ENCODE measurements at places on chromosomes 3 and 15.
A peak's percentile ranks its signal among the peaks of the same experiment; 100 is the strongest.

DNA sequence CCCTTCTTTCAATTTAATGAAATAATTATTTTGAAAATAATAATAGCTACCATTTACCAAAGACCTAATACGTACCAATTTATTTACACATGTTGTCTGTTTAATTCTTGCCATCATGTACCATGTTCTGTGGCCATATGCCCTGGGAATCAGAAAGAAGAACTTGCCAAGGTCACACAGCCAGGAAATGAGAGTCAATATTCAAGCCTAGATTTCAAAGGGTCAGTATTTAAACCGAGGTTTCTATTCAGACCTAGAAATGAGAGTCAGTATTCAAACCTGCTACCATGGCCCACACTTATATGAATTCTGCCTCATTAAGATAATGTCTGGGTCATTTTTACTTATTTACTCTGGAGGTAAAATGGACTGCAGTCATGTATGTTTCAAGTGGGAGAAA is 103.6 kb upstream of the TBL1XR1 start:
- no peak overlapping the region for H3K27ac ChIP-seq
- no peak for DNase-seq
- H3K27me3 ChIP-seq = no peaks in the 10 kb centered on the region
- no peak overlapping the region for H3K4me3 ChIP-seq
- H3K4me1 ChIP-seq = peaks cover 13% of the 10 kb centered on the region

GRCh38 chr3:34178415-34178814 is 380.0 kb downstream of the PDCD6IP start:
- no peaks in the 10 kb centered on the region for H3K36me3 ChIP-seq
- no peaks in the 10 kb centered on the region for H3K27me3 ChIP-seq
- DNase-seq = no peak
- H3K4me1 ChIP-seq = no peaks in the 10 kb centered on the region

DNA sequence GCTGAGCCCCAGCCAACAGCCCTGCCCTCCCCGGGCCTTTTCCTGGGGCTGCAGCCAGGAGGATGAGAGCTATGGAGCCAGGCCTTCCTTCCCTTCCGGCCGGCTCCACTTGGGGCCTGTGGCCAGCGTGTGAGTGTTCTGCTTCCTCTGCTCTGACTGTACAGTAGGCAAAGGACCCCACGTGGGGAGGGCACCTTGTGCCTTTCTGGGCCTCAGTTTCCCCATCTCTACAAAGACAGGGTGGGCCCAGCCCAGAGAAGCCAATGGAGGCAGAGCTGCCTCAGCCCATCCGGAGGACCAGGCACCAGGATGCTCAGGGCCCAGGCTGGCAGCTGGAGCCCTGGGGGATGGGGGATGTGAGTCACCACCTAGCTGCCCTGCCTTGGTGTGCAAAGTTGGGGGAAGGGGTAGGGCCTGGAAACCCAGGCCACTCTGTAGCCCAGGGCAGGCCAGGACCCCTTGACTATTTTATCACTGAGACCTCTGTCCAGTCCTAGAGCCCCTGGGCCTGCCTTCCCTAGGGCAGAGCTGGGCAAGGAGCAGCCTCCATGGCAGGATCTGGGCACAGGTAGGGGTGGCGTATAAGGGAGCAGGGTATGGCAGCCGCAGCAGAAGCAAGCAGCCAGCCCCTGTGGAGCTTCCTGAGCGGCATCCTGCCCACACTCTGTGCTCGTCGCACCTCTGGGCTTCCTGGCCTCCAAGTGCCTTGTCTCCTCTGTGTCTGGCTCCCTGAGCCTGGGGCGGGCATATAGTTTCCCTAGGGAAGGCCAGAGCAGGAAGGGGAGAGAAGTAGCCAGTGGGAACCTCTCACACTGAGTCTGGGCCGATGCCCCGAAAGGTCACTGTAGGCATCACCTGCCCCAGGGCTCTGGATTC is 1.8 kb downstream of the PSTPIP1 start:
- peaks cover 24% of the 10 kb centered on the region for H3K4me1 ChIP-seq
- peak overlapping the region; percentile 69 for H3K27ac ChIP-seq
- peak; percentile 51 for DNase-seq
- H3K4me3 ChIP-seq = peak overlapping the region; percentile 34
- H3K36me3 ChIP-seq = no peaks in the 10 kb centered on the region
- no peaks in the 10 kb centered on the region for H3K27me3 ChIP-seq

DNA sequence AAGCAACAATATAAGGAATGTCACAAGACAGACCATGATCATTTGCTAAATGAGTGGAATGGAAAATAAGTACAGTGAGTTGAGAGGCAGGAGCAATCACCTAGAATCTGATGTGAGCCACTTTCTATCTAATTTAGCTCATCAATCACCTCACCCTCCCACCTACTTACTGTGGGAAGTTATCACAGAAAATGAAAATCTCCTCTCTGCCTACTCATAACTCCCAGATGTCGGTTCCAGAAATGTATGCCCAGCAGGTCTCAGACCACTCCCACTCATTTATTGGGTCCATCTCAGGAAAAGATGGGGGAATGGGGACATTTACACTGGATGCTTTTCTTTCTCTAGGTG is 270.9 kb downstream of the FHIT start:
- DNase-seq = no peak
- peaks cover 4% of the 10 kb centered on the region for H3K4me1 ChIP-seq
- H3K36me3 ChIP-seq = peaks cover 6% of the 10 kb centered on the region
- no peaks in the 10 kb centered on the region for H3K27me3 ChIP-seq
- no peak overlapping the region for H3K27ac ChIP-seq
- H3K4me3 ChIP-seq = no peak overlapping the region

DNA sequence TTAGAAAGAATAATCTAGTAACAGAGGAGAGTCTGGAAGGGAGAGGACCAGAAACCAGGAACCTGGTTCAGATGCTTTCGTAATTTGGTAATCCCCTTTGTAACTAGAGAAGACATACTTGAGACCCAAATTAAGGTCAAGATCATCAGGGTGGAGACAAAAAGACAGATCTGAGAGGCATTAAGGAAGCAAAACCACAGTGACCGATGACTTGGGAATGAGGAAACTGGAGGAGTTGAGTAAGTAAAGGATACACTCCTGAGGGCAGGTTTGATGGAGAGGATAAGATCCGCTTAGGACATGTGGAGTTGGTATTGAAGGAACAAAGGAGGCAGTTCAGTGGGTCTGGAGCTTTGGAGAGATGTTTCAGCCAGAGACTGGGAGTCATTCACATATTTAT is 23.6 kb upstream of the BCL2A1 start:
- H3K27me3 ChIP-seq = no peaks in the 10 kb centered on the region
- H3K4me3 ChIP-seq = no peak overlapping the region

GRCh38 chr15:78977091-78977571 is 32.3 kb upstream of the CTSH start:
- DNase-seq = no peak
- peaks cover 15% of the 10 kb centered on the region for H3K27me3 ChIP-seq
- H3K4me3 ChIP-seq = no peak overlapping the region
- no peaks in the 10 kb centered on the region for H3K4me1 ChIP-seq

- no peaks in the 10 kb centered on the region for H3K4me1 ChIP-seq
- H3K4me3 ChIP-seq = no peak overlapping the region
- no peaks in the 10 kb centered on the region for H3K36me3 ChIP-seq
- DNase-seq = no peak
- no peaks in the 10 kb centered on the region for H3K27me3 ChIP-seq
- no peak overlapping the region for H3K27ac ChIP-seq
Observed at GRCh38 chr3:170705131-170705530, 119.3 kb upstream of the SLC7A14 start.

- no peaks in the 10 kb centered on the region for H3K36me3 ChIP-seq
- DNase-seq = no peak
- H3K27me3 ChIP-seq = no peaks in the 10 kb centered on the region
- no peak overlapping the region for H3K4me3 ChIP-seq
Observed at GRCh38 chr3:127625821-127626220, 3.2 kb upstream of the PODXL2 start.

DNA sequence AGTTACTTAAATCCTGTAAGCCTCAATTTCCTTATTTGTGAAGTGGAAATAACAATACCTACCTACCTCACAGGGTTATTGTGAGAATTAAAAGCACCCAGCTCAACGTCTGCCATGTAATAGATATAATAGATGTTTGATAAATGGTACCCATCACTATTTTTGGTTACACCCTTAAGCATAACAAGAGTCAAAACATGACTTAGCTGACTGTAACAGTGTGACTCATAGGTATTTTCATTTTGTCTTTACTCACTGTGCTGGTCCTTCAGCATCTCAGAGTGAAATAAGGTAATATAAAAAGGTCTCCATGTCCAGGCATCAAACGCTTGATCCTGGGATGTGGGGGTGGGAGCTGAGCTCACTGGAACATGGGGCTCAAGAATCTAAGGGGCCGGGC is 3.1 kb downstream of the CPLX3 start:
- H3K27ac ChIP-seq = no peak overlapping the region
- no peak for DNase-seq
- no peaks in the 10 kb centered on the region for H3K27me3 ChIP-seq
- H3K36me3 ChIP-seq = no peaks in the 10 kb centered on the region

GRCh38 chr3:37949866-37950265 is 40.7 kb upstream of the VILL start:
- H3K27me3 ChIP-seq = no peaks in the 10 kb centered on the region
- DNase-seq = no peak
- H3K4me1 ChIP-seq = peaks cover 36% of the 10 kb centered on the region

- H3K4me1 ChIP-seq = no peaks in the 10 kb centered on the region
- H3K27me3 ChIP-seq = no peaks in the 10 kb centered on the region
- no peak overlapping the region for H3K27ac ChIP-seq
- no peak overlapping the region for H3K4me3 ChIP-seq
Observed at GRCh38 chr3:142168514-142168913, 19.2 kb upstream of the TFDP2 start.

DNA sequence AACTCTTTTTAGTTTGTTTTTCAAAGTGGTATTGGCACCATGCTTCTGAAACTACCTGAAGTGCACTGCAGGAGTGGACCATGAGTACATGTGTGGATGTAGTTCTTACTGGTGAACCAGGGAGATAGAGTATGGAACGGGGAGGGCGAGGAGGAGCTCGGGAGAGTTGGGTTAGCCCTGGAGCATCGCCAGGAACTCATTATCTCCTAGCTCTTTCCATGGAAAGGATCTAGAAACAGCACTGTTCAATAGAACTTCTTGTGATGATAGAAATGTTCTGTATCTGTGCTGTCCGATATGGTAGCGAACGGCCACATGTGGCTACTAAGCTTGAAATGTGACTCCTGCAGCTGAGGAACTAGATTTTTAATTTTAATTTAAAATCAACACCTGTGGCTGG is 47.3 kb downstream of the VGLL4 start:
- DNase-seq = no peak
- no peaks in the 10 kb centered on the region for H3K27me3 ChIP-seq
- peaks cover 53% of the 10 kb centered on the region for H3K4me1 ChIP-seq
- H3K4me3 ChIP-seq = no peak overlapping the region
- peak overlapping the region; percentile 81 for H3K27ac ChIP-seq

GRCh38 chr3:44555723-44556122 is 730 bp downstream of the ZKSCAN7 start:
- H3K36me3 ChIP-seq = peaks cover 18% of the 10 kb centered on the region
- peak overlapping the region; percentile 78 for H3K4me3 ChIP-seq
- no peak for DNase-seq
- H3K27ac ChIP-seq = peak overlapping the region; percentile 85

DNA sequence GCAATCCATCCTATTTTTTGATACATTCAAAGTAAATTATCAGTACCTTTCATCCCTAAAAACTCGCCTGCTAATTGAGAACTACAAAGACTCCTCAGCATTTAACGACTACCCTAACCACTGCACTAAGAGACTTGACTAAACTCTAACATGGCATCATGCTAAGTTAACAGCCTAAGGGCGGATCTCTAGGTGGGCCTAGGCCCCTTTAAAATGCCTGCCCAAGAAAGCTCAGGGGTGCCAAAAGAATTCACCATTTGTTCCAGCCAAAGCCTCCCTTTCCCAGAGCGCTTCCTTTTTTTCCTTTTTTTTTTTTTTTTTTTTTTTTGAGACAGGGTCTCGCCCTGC is 568 bp upstream of the NEK4 start:
- peaks cover 10% of the 10 kb centered on the region for H3K4me1 ChIP-seq
- H3K27ac ChIP-seq = peak overlapping the region; percentile 82
- H3K27me3 ChIP-seq = no peaks in the 10 kb centered on the region
- no peak for DNase-seq
- H3K4me3 ChIP-seq = peak overlapping the region; percentile 83
- no peaks in the 10 kb centered on the region for H3K36me3 ChIP-seq

GRCh38 chr3:183098536-183099025 is 715 bp downstream of the MCCC1 start:
- H3K4me3 ChIP-seq = peak overlapping the region; percentile 84
- H3K4me1 ChIP-seq = no peaks in the 10 kb centered on the region
- no peaks in the 10 kb centered on the region for H3K27me3 ChIP-seq
- H3K27ac ChIP-seq = peak overlapping the region; percentile 91
- H3K36me3 ChIP-seq = no peaks in the 10 kb centered on the region
- DNase-seq = no peak

- no peak overlapping the region for H3K27ac ChIP-seq
- DNase-seq = peak; percentile 55
- no peak overlapping the region for H3K4me3 ChIP-seq
- peaks cover 35% of the 10 kb centered on the region for H3K4me1 ChIP-seq
- H3K36me3 ChIP-seq = peaks cover 49% of the 10 kb centered on the region
Observed at GRCh38 chr15:88625943-88626741, 5.0 kb downstream of the AEN start.

DNA sequence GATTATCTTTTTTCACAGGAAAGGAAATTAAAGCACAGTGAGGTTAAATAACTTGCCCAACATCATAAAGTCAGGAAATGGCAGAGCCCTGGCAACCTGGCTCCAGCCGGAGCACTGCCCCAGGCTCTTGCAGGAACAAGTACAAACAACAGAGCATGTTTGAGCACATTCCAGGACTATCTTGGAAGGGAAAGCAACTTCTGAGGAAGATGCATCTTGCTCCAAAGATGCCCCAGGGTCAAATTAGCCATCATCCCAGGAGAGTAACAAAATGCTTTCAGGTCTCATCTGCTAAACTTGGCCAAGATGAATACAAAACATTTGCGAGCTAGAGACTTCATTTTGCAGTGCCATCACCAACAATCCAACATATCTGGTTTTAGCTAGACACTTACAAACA is 162.4 kb upstream of the LRRN1 start:
- no peaks in the 10 kb centered on the region for H3K4me1 ChIP-seq

DNA sequence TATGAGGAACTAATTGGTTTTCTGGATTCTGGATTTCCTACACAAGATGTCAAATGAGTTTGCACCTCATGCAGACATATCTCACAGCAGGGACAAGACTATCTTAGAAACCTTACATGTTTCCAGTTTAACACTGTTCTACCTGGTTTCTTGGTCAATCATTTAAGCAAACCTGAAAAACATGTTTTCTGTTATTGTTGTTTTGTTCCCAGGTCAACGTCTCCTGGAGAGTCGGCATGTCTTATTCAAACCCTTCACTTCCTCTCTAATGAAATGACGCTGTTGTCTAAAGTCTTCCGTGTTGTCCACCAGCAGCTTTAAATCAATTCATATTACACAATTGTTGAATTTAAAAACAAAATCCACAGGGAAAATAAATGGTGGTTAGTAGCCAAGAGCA is 150.9 kb downstream of the CNTN3 start:
- no peak overlapping the region for H3K4me3 ChIP-seq
- no peak for DNase-seq
- H3K36me3 ChIP-seq = no peaks in the 10 kb centered on the region

GRCh38 chr3:4323246-4324027 is 20.3 kb downstream of the SETMAR start:
- no peaks in the 10 kb centered on the region for H3K4me1 ChIP-seq
- no peak for DNase-seq
- H3K36me3 ChIP-seq = no peaks in the 10 kb centered on the region
- no peak overlapping the region for H3K4me3 ChIP-seq
- peak overlapping the region; percentile 47 for H3K27ac ChIP-seq
- no peaks in the 10 kb centered on the region for H3K27me3 ChIP-seq

GRCh38 chr15:95025924-95026728 is 794.8 kb downstream of the MCTP2 start:
- no peaks in the 10 kb centered on the region for H3K36me3 ChIP-seq
- H3K4me1 ChIP-seq = no peaks in the 10 kb centered on the region
- no peak for DNase-seq
- H3K4me3 ChIP-seq = no peak overlapping the region

GRCh38 chr3:179608931-179609720 is 4.5 kb downstream of the NDUFB5 start:
- no peaks in the 10 kb centered on the region for H3K27me3 ChIP-seq
- no peak overlapping the region for H3K4me3 ChIP-seq
- peaks cover 6% of the 10 kb centered on the region for H3K36me3 ChIP-seq
- no peak for DNase-seq

Measured in tibial artery (tissue), 4 donors.